H54 (cell line): ENCODE measurements at places on chromosomes 16 and 17.

DNA sequence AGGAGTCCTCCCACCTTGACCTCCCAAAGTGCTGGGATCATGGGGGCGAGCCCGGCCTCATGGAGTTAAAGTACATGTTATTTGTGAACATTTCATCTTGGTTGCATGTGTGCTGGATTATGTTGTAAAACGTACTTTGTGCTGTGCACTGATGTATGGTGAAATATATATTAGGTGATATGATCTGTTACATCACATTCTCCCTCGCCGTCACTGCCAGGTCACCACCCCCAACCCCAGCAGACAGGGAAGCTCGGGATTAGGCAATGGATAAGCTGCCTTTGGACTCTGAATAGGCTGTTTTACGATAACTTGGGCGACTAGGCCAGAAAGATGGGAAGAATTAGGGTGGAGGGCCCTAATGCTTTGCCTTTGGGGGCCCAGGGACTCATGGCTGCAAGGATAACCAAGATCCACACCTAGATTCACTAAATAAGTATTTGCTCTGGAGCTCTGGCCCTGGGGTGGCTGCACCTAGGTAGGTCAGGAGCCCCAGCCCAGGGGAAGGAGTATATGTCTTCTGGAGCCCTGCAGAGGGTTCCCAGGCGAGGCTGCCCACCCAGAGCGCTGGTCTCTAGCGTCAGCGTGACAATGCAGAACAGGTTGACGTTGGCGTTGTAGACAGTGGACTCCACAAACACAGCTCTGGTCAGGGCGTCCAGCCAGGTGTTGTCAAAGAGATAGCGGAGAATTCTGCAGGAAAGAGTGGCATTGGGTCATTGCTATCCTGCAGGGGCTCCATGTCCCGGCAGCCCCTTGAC, 27.1 kb upstream of the GCSH start:
- no peak for DNase-seq

DNA sequence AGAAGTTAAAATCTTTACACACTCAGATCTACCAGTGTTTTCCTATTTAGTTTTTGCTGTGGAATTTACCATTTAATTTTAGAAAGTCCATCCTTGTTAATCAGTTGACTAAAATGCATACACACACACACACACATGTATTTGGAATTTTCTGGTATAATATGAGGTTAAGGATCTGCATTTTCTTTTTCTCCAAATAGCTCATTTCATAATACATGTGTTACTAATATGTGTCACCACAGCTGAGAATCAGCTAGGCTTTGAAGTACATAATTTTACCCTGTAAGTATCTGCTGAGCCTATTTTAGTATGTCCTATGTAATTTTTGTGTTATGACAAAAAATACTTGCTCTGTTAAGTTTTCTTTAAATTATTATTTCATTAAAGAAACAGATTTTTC, 143.2 kb downstream of the PHKB start:
- no peak for DNase-seq

GRCh38 chr16:13883276-13883675, 36.7 kb upstream of the ERCC4 start:
- no peak for DNase-seq

- DNase-seq, result no peak
These were observed 461.3 kb downstream of the PMP22 start for GRCh38 chr17:14803826-14804225.

DNA sequence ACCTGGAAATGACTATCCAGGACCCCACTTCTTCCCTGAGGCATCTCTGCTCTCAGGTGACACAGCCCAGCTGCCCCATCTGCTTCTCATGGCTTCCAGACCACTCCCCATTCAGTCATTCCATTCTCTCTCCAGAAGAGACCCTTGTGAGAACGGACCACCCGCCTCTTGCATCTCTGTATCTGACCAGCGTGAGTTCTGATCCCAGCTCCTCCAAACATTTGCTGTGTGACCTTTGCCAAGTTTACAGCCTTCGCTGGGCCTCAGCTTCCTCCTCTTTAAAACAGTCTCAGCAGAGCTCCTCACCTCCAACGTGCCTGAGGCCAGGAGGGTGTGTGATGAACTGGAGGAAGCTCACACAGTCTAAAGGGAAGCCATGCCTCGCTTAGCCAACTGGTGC, 39.6 kb downstream of the C16orf82 start:
- DNase-seq, result no peak

GRCh38 chr16:75566758-75567255, 628 bp downstream of the GABARAPL2 start:
- DNase-seq, result no peak

GRCh38 chr17:36095992-36096391, 6.0 kb upstream of the CCL3 start:
- no peak for DNase-seq

DNA sequence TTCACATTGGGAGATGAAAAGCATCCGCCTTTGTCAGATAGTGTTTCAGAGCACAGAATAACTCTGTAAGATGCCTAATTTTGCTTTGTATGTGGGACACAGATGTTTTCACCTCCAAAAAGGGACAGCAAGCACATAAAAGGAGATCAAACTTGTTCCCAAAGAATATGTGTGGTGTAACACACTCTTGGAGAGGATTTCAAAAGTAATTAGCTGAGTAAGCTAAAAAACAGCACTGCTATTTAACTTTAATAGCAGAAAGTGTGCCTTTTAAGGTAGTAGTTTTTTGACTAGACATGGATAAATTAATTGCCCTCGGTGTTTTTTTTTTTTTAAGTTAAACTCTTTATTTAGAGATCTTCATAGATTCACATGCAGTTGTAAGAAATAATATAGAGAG, 65.2 kb downstream of the COX10 start:
- DNase-seq, result no peak

DNA sequence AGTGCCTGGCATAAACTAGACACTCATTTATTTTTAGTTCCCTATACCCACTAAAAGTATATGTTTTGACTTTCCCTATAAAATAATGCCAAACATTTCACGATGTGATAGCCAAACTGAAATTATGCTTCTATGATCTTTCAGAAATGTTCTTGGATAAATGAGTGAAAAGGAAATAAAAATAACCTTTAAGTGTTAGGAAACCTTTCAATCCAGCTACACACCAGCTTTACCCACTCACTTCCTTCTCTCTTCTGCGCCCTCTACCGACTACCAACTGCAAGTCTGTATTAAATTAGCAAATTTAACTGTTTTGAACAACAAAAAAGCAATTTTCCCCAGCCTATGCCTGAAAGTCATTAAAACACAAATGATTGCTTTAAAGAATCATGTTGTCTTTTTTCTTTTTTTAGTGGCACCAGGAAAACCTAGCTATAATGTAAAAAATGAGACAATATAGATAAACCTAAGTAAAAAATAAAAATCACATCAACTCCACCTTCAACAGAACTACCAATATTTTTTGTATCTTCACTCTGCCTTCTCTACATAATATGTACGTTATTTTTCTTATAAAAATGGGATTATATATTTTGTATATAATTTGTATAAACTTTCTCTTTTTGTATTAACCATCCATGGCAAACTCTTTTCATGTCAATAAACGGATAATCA, 13.2 kb upstream of the TMEM100 start:
- no peak for DNase-seq

GRCh38 chr17:31202968-31203367, 94.1 kb downstream of the OMG start:
- DNase-seq, result no peak

- no peak for DNase-seq
These were observed 645 bp upstream of the ELMO3 start for GRCh38 chr16:67198238-67198734.

GRCh38 chr17:8375738-8376259, 705 bp downstream of the KRABD2 start:
- DNase-seq, result no peak

DNA sequence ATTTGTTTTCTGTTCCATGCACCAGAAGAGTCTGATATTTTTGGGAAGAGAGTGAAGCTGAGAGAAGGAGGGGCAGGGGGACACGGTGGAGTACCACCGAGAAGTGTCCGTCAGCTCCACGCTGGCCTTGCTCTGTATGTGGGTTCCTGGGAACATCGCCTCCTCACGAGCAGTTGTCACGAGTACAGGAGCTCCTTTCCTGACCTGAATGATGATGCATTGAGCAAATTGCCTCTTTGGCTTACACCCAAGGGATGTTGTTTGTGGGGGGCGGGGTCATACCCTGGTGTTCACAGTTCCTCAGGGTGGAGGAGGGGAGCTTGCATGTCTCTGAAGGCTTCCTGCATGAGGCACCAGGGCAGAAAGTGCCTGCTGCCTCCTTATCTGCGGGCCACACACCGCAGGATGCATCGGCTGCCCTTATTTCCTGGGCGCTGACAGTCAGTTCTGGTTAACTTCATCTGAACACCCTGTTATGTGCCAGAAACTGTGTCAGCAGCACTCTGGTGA, 36.2 kb downstream of the RGS9 start:
- no peak for DNase-seq

DNA sequence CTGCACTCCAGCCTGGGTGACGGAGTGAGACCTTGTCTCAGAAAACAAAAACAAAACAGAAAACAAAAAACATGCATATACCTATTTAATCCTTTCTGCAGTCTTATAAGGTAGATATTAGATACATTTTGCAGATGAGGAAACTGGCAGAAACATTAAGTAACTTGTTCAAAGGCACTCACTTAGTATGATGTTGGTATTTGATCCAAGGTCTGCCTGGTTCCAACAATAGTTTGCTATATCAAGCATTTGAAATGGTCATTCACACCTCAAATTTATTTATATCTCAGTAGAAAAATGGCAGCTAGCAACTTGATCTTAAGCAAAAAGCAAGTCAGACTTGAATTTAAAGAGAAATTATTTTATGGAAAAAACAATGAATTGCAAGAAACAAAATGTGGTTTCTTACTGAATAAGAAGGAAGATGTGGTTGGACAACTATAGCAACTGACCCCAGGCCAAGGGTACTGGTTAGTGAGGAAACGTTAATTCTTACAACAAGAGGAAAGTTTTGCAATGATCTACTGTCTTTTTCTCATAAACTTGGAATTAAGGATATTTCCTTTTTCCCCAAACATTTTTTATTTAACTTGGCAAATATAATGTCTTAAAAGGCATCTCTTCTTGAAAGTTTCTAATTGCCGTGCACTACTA, 19.7 kb downstream of the DHRS7B start:
- DNase-seq, result no peak

DNA sequence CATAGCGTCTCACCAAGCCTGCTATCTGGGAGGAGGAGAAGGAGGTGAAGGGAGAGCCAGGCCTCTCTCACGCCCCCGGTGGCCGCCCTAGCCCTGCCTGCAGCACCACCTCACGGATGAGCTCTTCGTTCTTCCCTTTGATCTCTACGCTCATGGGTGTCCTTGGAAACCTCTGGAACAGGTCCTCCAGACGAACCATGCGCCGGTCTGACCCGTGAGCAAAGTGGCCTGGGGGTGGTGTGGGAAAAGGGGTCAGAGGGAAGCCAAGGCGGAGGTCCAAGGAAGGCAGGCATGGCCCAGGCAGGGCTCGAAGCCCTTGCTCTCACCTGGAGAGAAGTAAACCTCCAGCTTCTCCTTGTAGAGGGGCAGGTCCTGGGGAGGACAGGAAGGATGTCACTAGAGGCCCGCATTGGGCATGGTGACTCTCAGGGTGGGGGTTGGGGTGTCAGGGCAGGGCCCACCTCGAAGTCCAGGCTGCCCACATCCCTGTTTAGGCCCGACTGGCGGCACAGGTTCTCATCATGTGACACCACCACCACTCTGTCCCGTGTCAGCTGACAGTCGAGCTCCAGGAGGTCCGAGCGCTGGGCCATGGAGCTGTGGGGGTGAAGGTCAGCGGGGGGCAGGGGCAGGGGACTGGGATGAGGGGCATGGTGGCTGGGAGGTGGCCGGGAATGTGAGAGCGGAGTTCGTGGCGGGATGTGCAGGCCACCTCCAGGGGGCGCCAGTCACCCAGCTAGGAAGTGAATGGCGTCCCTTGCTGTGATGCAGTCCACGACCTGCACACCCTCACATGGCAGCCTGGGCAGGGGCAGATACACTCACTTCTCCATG, 923 bp downstream of the GDPD3 start:
- no peak for DNase-seq

DNA sequence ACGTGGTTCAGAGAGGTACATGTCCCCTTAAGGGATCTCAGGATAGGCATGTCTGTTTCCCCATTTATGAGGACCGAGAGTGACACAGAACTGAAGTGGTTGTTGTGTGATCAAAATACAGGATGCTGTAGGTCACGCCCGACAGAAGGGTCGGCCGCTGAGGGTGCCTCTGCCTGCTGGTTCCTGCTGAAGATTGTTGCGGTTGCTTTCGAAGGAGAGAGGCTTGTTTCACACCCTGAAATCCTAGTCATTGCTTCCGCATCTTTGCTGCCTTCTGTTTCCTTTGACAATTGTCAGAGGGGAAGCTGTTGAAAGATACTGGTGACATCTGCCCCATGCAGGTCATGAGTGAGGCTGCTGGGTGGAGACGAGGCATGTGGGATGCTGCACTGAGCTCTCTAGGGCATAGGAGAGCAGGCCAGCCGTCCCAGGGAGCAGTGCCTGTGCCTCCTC, 3.8 kb upstream of the NAT9 start:
- no peak for DNase-seq

GRCh38 chr17:41678907-41679739, 9.6 kb upstream of the EIF1 start:
- DNase-seq, result no peak

GRCh38 chr16:57956270-57956808, 14.6 kb downstream of the CNGB1 start:
- DNase-seq, result no peak

DNA sequence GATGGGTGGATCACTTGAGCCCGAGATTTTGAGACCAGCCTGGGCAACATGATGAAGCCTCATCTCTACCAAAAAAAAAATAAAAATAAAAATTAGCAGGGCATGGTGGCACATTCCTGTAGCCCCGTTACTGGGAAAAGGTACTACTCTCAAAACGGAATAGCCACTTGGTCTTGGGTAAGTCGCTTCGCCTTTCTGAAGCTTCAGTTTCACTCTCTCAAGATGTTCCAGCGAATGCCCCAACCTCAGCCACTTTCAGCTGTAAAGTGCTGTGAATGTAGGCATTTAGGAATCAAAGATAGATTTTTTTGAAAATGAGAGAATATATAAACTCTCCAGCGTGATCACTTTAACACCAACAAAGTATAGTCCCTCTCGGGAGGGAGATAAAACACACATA, 154.1 kb upstream of the HS3ST3A1 start:
- DNase-seq, result no peak

DNA sequence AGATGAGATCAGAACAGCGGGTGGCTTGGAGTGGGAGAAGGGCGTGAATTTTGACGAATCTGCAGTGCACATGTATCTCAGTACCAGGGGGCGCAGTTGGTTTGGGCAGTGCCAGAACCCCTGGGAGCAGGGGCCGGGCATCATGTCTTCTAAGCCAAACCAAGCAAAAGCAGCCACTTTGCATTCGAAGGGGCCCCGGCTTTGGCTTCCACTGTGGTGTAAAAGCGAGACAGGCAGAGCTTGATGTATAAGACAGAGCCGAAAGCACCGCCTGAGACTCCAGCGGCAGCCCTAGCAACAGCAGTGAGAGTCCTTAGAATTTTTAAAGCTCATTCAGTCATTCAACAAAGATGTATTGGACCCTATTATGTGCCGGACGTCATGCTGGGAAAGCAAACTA, 3.8 kb upstream of the XYLT1 start:
- no peak for DNase-seq

- DNase-seq, result no peak
These were observed 5.9 kb downstream of the KRT28 start for GRCh38 chr17:40793832-40794231.
